ENCODE measurements at places on chromosomes 7 and 10.

GRCh38 chr7:134512271-134512670, 15.1 kb upstream of the AKR1B10 start:
- DNase-seq: no peak

- DNase-seq: no peak
Measured at GRCh38 chr10:77163670-77164348, 473.8 kb downstream of the KCNMA1 start.

- no peak for DNase-seq
Measured at GRCh38 chr10:11936389-11937152, 106.0 kb downstream of the UPF2 start.

GRCh38 chr10:17316488-17317170, 88.6 kb downstream of the VIM start:
- DNase-seq: no peak

DNA sequence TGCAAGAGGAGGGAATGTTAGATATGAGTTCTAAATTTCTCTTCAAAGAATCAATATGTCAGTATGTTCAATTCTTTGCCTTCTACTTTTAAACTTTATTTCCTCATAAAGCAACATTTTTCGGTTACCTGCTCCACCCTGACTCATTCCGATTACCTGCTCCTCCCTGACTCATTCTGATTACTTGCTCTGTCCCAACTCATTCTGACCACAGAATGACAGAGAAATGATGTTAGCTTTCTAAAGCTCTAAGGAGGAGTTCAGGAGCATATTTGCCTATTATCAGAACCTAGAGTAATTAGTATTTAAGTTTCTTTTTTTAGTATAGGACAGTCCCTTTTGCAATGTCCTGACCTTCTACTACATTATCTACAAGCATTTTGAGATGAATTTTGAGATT, 24.5 kb upstream of the PPP1R9A start:
- no peak for DNase-seq

DNA sequence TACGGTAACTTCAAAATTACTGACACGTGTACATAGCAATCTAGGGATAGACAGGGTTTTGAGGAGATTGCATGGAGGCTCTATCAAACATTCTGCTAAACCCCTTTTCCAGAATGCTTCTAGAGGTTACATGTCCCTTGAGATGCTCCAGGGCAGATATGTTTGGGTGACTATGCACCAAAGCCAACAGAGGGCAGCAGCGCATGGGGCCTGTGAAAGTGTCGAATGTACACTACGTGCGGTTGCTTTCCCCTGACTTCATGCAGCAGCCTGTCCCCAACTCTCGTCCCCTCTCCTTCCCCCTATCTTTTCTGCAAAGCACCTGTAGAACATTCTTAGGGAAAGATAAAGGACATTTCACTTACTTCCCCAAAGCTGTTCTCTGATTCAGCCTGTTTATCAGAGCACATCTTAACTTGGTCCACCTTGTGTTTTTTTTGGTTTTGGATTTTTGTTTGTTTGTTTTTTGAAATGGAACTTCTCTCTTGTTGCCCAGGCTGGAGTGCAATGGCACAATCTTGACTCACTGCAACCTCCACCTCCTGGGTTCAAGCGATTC, 90.2 kb downstream of the UBE3C start:
- peak; percentile 25 for DNase-seq

- DNase-seq: no peak
Measured at GRCh38 chr7:104951546-104951945, 62.5 kb upstream of the KMT2E start.

DNA sequence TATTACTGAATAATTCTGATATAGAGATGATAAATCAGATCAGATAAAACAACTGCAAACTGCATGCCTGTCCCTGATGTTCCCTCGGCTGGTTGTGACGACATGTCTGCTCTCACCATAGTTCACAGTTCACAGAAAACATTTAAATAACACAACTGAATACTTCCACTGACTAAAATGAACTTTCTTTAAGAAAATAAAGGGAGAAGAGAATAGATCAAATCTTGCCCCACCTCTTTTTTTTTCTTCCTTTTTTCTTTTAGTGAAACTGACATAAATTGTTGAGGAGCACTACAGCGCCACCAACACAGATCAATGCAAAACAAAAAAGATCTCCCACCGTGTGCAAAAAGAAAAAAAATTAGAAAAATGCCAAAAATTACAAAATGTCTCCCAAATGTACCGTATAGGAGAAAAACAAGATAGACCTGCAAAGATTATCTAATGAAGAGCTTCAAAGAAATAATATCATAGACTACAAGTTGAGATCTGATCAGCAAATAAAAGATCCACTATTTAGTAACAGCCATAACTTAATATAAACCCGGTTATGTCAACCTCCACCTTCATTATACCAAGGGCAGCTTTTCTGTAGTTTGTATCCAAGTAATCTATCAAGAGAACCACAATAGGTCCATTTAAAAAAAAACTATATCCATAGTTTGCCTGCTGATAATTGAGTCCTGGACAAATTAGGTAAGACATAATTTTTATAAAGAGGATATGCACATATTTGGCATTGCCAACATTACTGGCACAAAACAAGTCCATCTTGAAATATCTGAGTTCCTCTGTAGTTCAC, 30.7 kb upstream of the EPC1 start:
- DNase-seq: no peak

DNA sequence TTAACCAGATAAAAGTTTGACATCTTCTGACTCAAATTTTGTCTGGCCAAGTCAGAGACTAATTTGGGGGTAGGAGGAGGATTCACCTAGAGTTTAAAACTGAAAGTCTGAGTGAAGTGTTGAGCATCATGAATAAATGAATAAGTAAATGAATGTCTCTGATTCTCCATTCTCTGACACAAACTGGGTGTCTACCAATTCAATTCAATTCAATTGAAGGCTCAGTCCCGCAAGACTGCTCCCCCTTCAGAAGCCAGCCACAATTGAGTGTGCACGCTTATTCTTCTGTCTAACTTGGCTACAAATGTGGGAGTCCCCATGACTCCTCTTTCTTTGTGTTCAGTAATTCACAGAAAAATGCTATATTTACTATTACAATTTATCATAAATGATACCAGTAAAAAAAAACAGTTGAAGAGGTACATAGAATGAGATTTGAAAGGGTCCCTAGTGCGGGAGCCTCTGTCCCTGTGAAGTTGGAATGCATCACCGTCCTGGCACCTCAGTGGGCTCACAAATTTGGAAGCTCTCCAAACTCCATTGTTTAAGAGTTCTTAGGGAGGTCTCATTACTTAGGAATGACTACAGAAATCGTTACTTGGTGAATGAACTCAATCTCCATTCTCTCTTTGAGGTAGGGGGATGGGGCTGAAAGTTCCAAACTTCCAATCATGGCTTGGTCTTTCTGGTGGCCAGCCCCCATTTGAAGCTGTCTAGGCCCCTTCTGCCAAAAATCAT, 243.7 kb upstream of the PHYHIPL start:
- DNase-seq: no peak

Data from CD4-positive, alpha-beta T cell (primary cell).